ENCODE measurements at places on chromosomes 7 and 10.

GRCh38 chr10:100874702-100875483 lies 37.9 kb upstream of the SLF2 start:
- DNase-seq, result no peak

GRCh38 chr10:71684356-71685173 lies 35.0 kb downstream of the C10orf105 start:
- DNase-seq, result peak; percentile 17

DNA sequence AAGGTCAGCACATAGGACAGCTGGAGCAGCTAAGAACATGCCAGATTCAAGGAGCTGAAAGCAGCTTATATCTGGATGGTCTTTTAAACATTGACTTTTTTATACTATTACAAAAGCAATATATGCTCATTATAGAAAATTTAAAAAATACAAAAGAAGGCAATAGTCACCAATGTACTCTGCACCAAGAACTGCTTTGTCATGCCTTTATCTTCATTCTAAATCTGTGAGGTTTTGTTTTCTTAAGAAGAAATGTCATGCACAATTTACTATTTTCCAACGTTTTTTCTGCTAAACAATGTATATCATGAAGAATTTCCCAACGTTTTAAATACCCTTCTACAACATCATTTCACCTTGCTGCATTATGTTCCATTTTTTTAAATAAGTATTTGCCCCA lies 2.8 kb downstream of the LIPM start:
- no peak for DNase-seq

- no peak for DNase-seq
These were observed 50.9 kb downstream of the CCDC3 start for GRCh38 chr10:12950583-12951128.

DNA sequence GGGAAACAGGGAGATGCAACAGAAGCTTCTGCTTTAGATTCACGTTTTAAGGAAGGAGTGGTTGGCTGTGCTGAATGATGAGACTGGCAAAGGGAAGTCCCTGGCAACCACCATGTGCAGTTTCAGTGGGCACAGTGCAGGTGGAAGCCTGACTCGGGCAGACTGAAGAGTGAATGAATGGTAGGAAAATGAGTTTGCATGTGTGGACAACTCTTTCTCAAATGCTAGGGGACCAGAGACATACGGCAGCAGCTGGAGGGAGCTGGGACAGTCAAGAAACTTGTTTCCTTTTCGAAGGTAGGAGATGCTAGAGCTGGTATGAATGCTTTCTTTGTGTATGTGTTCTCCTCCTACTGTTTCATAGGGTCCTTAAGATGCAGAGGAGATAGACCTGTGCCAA lies 29.0 kb downstream of the PODXL start:
- DNase-seq, result no peak

GRCh38 chr10:71995449-71995848 lies 31.3 kb downstream of the CHST3 start:
- no peak for DNase-seq

GRCh38 chr7:50479743-50480517 lies 29.8 kb upstream of the FIGNL1 start:
- DNase-seq, result no peak

- no peak for DNase-seq
These were observed 41.1 kb downstream of the PTPRZ1 start for GRCh38 chr7:121913947-121914675.

GRCh38 chr7:117807676-117808075 lies 65.6 kb downstream of the CTTNBP2 start:
- DNase-seq, result no peak

DNA sequence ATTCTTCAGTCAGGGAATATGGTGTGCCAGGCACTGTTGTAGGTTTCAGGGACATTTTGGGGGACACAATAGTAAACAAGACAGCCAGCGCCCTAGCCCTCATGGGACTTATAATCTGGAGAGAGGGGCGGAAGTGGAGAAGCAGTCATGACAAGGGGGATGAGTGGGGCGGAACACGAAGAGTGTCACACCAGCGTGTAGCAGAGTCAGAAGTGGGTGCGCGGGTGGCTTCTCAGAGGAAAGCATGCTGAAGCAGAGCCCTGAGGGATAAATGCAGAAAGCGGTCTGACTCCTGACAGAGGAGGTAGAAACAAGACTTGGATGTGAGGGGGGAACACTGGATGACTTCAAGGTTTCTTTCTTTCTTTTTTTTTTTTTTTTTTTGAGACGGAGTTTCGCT lies 160.3 kb upstream of the LYZL2 start:
- DNase-seq, result no peak

- no peak for DNase-seq
These were observed 102.2 kb downstream of the TCF7L2 start for GRCh38 chr10:113052076-113052830.

DNA sequence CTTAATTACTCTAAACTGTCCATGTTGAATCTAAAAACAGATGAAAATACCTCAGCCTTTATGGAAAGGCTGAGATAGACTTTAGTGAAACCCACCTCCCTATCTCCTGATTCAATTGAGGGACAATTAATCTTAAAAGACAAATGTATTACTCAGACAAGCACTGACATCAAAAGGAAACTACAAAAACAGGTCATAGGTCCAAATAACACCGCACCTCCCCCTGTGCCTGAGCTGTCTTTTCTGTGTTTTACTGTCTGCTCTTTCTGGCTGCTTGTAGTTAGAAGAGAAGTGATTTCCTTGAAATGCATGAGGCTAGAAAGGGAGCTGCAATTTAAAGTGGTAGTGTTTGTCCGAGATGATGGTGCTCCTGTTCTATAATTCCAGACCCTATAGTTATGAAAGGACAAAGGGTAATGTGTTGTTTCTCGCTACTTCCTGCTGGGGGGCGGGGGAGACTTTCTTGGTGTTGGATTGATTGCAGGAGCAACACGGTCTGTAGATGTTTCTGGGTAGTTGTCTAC lies 16.0 kb downstream of the AKR1C8 start:
- peak; percentile 2 for DNase-seq
